NCI-H460 (cell line): ENCODE measurements at places on chromosomes 2 and 18.
A peak's percentile ranks its signal among the peaks of the same experiment; 100 is the strongest.

DNA sequence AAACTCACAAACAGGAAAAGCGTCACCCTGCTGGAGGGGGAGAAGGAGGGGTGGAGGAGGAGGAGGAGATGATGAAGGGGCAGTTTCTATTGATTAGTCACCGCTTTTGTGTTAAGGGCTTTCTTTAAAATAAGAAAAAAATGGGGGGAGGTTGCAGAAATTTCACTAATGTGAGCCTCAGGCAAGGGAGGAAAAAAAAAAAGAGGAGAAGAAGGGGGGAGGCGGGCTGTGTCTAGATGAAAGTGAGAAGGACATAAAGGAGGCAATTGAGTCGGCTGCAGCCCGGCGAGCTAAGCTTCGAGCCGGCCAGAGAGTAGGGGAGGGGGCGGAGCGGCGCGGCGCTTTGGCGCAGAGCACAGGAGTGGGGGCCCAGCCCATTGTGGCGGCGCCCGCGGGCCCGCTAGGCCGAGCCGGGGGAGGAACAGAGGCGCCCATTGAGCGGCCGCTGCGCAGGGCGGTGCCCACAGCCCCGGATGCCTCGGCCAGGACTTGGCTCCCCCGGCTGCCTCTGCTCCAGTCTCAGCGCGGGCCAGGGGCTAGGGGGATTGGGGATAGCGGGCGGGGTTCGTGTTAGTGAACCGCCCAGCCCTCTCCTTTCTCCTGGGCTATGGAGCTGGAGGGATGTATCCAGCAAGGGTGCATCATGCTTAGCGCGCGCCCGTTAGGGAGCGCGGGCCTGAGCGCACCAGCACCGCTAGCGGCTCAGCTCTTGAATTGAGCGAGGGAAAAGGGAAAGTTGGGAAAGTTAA lies 7.9 kb downstream of the PAX3 start:
- DNase-seq: no peak

- DNase-seq: peak; percentile 72
These were observed 19.5 kb upstream of the CFAP36 start for GRCh38 chr2:55500025-55500424.

DNA sequence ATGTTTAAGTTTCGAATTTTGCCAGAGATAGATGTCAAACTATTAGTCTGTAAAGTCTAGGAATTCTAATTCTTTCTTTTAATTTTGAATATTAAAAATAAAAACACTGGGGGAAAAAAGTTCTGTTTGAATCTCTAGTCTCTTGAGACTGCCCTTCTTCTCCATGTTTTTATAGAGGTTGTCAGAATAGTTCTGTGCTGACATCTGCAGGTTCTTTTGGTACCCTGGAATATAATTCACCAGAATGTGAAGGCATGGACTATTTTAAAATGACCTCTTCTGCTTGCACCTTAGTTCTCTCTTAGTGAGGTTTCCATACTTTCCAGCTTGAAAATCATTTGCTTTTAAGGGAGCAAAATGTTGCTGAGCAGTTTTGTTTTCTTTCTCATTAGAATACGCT lies 121.0 kb upstream of the MSTN start:
- DNase-seq: no peak

- no peak for DNase-seq
These were observed 161.0 kb downstream of the TPGS2 start for GRCh38 chr18:36667811-36668210.

DNA sequence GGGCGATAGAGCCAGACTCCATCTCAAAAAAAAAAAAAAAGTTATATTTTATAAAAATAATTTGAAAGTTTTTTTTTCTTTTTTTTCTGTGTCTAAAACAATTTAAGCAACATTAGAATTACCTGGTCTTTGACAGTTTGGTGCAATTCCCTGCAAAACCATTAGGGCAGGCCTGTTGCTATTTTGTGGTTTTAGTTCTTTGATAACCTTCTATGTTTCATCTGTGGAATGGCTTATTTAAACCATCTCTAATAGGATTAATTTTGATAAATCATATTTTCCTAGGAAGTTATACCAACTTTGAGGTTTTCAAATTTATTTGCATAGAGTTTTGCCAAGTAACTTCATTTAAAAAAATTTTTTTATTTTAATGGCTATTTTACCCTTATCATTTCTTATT lies 141.2 kb upstream of the TWIST2 start:
- no peak for DNase-seq

GRCh38 chr2:85468704-85469349 lies 50.3 kb downstream of the SH2D6 start:
- no peak for DNase-seq

- no peak for DNase-seq
These were observed 565.7 kb upstream of the ZEB2 start for GRCh38 chr2:145085612-145086011.

GRCh38 chr18:61541673-61542072 lies 208.4 kb downstream of the CDH20 start:
- no peak for DNase-seq

DNA sequence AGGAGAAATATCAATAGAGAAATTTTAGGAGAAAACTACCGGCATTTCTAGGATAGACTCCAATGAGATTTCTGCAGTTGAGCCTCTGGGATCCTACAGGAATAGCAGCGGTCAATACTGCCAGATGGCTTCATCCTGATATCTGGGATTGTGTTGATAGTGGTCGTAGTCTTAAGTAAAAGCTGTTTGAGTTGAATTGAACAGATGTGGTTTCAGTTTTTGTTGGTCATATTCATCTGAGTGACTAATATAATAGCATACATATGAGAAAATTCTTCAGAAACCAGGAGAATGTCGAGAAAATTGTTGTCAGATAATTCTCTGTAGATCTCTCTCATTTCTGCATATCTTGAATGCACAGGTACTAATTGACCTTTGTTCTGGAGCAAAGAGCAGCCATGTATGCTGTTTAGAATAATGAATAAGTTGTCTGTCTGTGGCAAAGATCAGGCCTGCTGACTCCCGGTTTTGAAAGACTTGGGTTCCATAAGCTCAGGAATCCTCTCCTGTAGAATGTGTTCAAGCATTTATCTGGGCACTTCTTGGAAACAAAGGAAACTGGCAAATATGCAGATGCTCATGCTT lies 288.1 kb downstream of the TMX3 start:
- DNase-seq: no peak
